ENCODE measurements at places on chromosomes 11 and 22. TPM values are rescaled to one million over a fixed set of nuclear protein-coding genes. Genes with fewer than 3 reads are reported as not detected.

DEUP1 gene
- total RNA-seq: not detected

VPREB1 gene
- not detected for total RNA-seq

FGF4 gene
- total RNA-seq: not detected

RAB38 gene
- 24.1 TPM for total RNA-seq

F2 gene
- not detected for total RNA-seq

LMNTD2 gene
- total RNA-seq: 1.7 TPM

OR52A1 gene
- not detected for total RNA-seq

MUC6 gene
- not detected for total RNA-seq

DNA sequence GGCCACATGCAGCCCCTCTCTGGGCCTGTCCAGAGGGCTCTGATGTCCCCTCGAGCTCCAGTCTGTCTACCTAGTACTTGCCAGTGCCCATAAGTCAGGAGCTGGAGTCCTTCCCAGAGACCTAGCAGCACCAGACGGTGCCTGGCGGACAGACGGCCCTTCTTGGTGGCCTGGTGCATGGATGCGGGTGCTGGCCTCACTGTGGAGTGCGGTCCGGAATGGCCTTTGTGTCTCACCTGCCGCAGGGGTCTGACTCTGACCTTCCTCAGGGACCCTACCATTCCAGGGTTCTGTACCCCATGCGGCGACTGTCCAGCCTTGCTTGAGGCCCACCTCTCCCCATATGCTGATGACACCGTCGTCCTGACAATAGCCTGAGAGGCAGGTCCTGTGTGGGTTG lies 29.4 kb upstream of the SMIM38 start:
- DNase-seq: no peak
- H3K4me1 ChIP-seq: peaks cover 26% of the 10 kb centered on the region
- H3K27ac ChIP-seq: no peak overlapping the region
- no peaks in the 10 kb centered on the region for H3K27me3 ChIP-seq

DNA sequence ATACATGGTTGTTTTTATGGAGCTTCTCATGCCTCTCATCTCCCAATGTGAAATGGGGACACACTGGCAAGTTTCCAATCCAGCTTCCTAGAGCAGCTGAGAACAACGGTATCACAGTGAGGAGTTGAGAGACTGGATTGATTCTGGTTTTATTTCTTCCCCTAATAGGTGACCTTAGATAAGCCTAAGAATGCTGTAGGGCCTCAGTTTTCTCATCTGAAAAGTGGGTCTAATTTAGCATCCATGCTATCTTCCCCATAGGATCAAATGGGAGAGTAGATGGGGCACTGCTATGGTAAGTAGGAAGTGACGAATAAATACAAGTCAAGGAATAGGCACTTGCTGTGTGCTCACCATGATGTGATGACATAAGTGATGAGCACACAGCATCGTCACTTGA lies 61.1 kb upstream of the PHOX2A start:
- no peaks in the 10 kb centered on the region for H3K27me3 ChIP-seq
- H3K36me3 ChIP-seq: peaks cover 23% of the 10 kb centered on the region
- no peak for DNase-seq
- H3K4me1 ChIP-seq: peaks cover 6% of the 10 kb centered on the region
- no peak overlapping the region for H3K27ac ChIP-seq
- no peak overlapping the region for H3K4me3 ChIP-seq

DNA sequence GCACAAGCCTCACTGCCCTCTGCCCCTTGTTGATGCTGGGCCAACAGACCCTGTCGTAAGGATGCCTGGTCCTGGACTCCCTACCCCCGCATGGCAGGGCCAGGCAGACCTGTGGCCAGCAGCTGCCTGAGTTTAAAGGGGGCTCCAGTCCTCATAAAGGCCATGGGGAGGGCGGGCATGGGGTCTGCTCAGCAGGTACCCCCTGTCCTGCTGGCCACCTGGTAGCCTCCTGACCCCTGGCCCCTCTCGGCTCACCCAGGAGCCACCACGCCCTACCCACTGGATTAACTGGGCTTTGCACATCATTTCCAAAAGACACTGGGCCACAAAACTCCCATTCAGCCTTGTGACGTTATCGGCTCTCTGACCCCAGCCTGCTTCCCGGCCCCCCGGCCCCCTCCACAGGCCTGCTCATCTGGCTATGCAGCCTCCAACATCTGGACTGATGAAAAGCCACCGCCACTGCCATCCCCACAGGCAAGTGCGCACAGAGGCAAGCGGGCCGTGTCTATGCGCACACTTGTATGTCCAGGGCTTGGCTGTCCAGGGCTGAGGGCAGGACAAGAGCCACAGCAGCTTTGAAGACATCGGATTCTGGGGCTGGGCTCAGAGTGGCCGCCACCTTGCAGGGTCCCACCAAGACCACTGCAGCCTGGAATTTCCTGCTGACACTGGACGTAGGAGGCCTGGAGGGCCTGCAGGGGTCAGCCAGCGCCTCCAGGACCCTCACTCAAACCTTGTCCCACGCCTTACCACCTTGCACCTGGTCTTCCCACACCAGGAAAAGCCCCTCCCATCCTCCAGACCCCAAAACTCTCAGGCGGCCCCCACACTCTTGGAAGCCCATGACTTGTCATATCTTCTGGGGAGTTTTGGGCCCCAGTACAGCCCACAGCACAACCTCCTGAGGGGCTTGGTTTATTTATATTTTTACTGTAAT lies 48.7 kb downstream of the IGF2 start:
- DNase-seq: no peak
- peaks cover 10% of the 10 kb centered on the region for H3K4me1 ChIP-seq
- no peak overlapping the region for H3K4me3 ChIP-seq
- H3K27me3 ChIP-seq: no peaks in the 10 kb centered on the region
- H3K27ac ChIP-seq: no peak overlapping the region

DNA sequence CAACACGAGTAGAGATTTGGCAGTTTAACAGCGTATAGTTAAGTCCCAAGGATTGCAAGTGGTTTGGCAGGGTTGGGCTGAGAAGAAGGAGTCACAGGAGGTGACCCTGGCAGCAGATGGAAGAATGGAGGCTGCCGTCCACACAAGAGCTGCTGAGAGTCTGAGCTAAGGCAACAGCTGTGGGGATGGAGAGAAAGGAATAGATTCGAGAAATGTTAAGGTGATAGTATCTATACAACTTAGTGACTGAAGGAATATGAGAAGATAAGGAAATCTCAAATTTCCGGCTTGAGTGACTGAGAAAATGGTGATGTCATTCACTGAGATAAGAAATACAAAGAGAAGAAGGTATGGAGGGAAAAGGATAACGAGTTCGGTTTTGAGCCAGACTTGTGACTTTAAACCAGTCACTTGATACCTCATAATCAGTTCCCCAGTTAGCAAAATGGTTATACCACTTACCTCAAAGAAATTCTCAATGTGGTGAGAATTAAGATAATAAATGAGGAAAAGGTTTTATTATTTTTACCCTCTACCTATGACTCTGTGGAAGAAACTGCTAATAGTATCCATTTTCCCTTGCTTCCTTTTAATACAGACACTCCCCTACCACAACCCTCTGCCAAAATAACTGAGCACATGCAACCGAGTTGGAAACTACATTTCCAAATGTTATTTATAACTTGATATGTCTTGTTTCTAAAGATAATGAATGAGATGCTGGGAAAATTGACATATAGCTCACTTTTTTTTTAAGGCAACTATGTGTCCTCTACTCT lies 30.7 kb downstream of the FAM168A start:
- H3K27ac ChIP-seq: no peak overlapping the region
- DNase-seq: no peak
- H3K36me3 ChIP-seq: no peaks in the 10 kb centered on the region
- no peaks in the 10 kb centered on the region for H3K4me1 ChIP-seq

GRCh38 chr11:71532036-71532610 lies 5.1 kb downstream of the KRTAP5-7 start:
- DNase-seq: no peak
- H3K27ac ChIP-seq: no peak overlapping the region
- H3K36me3 ChIP-seq: no peaks in the 10 kb centered on the region
- H3K27me3 ChIP-seq: no peaks in the 10 kb centered on the region

- no peaks in the 10 kb centered on the region for H3K27me3 ChIP-seq
- H3K36me3 ChIP-seq: no peaks in the 10 kb centered on the region
- no peak overlapping the region for H3K27ac ChIP-seq
- H3K4me3 ChIP-seq: no peak overlapping the region
Observed at GRCh38 chr22:22074634-22075381, 92.2 kb upstream of the TOP3B start.

- H3K4me1 ChIP-seq: no peaks in the 10 kb centered on the region
- no peak overlapping the region for H3K27ac ChIP-seq
- no peak overlapping the region for H3K4me3 ChIP-seq
Observed at GRCh38 chr11:59255281-59255680, 42.6 kb upstream of the MPEG1 start.

- H3K27me3 ChIP-seq: no peaks in the 10 kb centered on the region
- DNase-seq: no peak
- no peaks in the 10 kb centered on the region for H3K4me1 ChIP-seq
- no peak overlapping the region for H3K27ac ChIP-seq
- no peaks in the 10 kb centered on the region for H3K36me3 ChIP-seq
Observed at GRCh38 chr11:62139526-62140303, 15.9 kb downstream of the INCENP start.

DNA sequence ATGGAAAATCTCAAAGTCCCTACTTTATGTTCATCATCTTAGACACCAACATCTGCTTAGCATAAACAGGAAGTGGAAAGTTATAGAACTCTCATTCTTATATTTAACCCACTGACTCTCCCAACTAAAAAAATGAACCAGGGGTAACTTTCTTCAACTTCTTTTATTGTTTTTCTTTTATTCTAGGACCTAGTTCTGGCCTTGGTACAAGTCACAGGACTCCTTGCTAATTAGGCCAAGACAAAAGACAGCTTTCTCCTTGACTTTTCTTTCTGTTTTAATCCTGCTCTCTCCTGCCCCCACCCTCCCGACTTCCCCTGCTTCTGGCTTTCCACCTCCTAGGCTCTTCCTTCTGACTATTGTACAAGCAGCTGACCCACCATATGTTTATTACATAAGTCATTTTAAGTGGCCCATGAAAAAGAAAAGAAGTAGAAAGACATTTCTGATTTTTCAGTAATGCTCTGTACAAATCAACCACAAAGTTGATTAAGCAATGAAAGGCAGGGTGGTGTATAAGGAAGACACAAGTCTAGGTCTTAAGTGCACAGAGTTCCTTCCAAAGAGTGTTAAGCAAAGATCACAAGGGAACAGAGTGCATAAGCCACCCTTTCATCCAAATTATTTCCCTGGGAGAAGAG lies 18.3 kb downstream of the JAML start:
- no peak for DNase-seq
- H3K27ac ChIP-seq: no peak overlapping the region
- no peaks in the 10 kb centered on the region for H3K36me3 ChIP-seq

- DNase-seq: no peak
- H3K27me3 ChIP-seq: no peaks in the 10 kb centered on the region
- H3K4me3 ChIP-seq: no peak overlapping the region
- H3K36me3 ChIP-seq: no peaks in the 10 kb centered on the region
- peak overlapping the region; percentile 93 for H3K27ac ChIP-seq
Observed at GRCh38 chr22:39175353-39176142, 23.1 kb upstream of the CBX7 start.

DNA sequence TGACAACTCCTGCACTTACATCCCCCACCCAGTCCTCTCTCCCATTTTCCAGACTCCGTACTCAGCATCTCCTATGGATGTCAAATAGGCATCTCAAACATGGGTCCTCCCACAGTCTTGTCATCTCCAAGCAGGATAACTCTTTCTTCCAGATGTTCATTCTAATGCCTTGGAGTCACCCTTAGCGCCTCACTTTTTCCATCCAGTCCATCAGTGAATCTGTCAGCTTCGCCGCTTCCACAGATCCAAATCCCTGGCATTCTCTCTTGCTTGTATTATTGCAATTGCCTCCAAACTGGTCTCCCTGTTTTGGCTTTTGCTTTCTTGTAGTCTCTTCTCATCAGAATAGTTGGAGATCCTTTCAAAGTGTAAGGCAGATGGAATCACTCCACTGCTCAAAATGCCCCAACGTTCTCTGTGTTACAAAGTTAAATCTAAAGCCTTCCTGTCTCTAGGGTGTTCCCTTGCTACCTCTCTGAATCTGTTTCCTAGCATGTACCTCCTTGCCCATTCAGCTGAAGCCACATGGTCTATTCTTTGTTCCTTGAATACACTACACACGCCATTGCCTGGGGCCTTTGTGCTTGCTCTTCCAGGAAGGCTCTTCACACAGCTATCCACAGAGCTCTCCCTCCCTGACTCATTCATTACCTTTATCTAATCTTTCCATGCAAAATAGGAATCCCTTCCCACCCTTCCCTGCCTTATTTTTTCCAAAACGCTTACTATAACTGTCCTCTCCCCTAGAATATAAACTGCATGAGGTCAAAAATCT lies 64.8 kb downstream of the UBASH3B start:
- no peak for DNase-seq
- H3K4me3 ChIP-seq: no peak overlapping the region
- no peaks in the 10 kb centered on the region for H3K4me1 ChIP-seq
- no peak overlapping the region for H3K27ac ChIP-seq

DNA sequence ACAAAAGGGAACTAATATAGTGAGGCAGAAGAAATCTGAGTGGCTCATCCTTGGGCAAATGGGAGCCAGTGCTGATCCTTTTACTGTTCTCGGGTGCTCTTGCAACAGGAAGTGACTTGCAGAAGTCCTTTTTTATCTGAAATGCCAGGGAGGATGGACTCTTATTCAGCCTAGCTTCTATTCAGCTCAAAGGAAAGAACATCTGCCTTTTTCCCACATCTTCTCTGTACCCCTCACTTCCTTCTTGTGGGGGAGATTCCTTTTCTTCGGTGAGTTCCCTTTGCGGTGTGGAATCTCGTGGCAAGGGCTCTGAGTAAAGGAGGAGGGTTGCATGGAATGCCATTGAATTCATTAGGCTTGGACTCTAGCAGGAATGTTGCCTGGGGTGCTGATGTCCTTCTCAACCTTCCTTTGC lies 76.2 kb downstream of the ZBTB16 start:
- peak overlapping the region; percentile 32 for H3K27ac ChIP-seq

DNA sequence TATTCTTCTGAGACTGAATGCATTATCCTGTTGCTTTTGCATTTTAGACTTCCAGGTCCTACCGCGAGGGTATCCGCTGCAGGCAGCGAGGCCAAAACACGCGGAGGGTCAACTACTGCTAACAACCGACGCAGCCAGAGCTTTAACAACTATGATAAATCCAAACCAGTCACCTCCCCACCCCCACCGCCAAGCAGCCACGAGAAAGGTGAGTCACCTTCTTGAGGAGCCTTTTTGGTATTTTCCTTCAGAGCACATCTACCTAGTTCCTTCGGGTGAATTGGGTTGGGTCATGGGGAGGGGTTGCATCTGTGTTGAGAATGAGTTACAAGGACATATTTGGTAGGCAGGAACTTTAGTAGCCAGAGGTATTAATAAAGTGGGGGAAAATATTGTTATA lies 179.8 kb downstream of the NAV2 start:
- no peak overlapping the region for H3K27ac ChIP-seq
- H3K27me3 ChIP-seq: no peaks in the 10 kb centered on the region
- peaks cover 5% of the 10 kb centered on the region for H3K36me3 ChIP-seq
- no peak overlapping the region for H3K4me3 ChIP-seq
